ENCODE measurements at places on chromosomes 12 and 14.

- DNase-seq: no peak
Observed at GRCh38 chr12:27672643-27673042, 23.6 kb upstream of the REP15 start.

- DNase-seq: no peak
Observed at GRCh38 chr12:28869197-28869596, 279.9 kb upstream of the FAR2 start.

DNA sequence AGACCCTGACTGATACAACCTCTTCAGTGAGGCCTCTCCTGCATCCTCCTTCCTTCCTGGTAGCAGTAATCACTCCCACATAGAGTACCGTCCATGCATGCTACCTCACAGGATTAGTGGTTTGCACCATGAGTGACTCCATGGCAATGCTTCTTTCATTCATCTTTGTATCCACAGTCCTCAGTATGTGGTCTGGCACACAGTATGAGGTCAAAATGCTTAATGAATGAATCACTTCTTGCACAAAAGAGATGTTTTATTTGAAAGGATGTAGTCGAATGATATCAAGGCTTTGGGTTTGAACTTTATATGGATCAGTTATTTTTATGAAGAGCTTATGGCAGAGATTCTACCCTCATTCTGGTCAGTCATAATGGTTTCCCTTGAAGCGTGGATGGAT, 42.2 kb downstream of the KCNA5 start:
- no peak for DNase-seq

DNA sequence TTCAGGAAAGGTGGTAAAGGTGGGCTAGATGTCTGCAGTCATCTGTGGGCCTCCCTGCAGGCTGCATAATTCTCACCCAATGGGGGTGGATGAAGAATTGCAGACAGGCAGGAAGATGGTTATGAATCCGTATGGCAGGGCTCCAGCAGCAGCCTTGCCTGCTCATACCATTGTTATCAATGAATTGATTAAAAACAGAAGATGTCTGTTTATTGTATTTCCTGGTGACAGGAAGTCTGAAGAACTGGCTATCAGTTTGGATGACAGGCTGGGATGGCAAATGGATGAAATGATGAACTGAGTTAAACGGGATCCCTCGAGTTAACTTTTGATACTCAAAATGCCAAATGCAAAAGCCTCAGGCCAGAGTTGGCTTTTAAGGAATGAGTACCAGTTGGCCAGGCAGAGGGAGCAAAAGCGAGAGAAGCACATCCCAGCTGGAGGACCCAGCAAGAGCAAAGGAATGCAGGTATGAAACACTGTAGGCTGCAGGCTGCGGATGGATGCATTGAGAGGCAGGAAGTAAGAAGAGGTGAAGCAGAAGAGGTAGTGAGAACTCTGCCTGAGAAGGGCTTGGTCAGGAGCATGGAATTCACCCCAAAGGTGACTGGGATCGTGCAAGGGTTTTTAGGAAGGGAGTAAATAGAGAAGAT, 550.0 kb upstream of the TBX3 start:
- no peak for DNase-seq

DNA sequence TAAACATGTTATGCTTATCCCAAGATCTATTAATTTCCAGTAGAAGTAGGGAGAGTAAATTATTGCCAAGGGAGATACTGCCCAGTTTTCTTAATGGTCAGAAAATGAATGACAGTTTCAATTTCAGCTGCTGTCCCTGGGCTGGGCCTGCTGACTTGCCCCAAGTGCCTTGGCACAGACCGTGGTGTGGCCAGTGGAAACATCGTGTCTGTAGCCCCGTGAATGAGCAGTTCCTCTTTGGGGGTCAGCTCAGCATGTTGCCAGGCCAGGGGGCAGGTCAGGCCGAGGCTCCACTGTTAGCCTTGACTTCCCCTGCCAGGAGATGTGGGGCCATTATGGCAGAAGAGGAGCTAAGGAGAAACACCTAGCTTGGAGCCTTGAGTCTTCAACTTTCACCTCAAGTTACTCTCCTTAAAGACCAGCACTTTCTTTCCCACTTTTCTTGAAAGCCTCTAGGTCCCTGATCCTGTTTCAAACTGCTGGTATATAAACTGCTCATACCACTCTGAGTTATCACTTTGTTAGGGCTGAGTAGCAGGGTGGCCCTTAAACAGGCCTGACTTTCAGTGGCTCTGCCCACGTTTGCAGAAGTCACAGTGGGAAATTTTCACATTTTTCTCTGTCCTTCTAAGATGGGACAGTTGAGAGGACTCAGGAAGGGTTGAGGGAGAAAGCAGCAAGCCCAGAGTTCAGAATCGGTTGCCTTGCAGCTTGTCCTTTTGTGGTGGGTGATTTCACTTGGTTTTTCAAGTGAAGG, 73.2 kb downstream of the SUSD6 start:
- DNase-seq: no peak

GRCh38 chr14:75877292-75877691, 104.5 kb downstream of the TGFB3 start:
- DNase-seq: no peak

- DNase-seq: no peak
Observed at GRCh38 chr14:70791971-70792370, 17.3 kb downstream of the MAP3K9 start.

DNA sequence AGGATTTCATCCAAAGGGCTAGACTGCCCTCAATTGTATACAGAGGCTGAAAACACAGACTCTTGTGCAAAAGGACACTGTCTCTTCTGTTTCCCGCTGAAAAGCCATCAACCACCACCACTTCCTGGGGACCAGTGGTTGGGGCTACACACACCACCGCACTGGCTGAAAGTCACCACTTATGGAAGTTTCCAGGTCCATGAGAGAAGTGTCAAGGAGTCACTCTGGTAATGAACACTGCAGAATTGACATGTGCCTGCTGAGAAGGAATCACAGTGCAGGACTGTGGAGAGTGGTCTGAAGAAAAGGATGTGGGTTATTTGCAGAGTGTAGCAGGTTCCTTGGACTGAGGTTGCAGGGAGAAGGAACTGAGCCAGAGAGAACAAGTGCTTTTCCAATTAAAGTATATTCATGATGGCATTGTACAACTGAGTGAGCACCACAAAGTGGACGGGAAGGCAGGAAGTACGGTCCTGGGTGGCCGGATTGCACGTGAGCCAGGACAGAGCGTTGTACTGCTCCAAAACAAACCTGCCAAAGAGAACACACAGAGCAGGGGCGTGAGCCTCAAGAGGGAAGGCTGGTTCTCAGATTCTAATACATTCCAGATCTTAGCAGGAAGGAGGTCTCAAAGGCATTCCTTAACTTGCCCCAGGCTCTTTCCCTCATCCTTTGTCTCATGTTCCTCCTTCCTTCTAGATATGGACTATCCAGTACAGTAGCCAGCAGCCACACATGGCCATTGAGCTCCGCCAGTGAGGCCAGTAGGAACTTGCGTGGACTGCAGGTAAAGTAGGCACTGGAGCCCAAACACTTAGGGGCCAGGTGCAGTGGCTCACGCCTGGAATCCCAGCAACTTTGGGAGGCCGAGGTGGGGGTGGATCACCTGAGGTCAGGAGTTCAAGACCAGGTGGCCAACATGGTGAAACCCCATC, 316.4 kb downstream of the MED13L start:
- DNase-seq: no peak

DNA sequence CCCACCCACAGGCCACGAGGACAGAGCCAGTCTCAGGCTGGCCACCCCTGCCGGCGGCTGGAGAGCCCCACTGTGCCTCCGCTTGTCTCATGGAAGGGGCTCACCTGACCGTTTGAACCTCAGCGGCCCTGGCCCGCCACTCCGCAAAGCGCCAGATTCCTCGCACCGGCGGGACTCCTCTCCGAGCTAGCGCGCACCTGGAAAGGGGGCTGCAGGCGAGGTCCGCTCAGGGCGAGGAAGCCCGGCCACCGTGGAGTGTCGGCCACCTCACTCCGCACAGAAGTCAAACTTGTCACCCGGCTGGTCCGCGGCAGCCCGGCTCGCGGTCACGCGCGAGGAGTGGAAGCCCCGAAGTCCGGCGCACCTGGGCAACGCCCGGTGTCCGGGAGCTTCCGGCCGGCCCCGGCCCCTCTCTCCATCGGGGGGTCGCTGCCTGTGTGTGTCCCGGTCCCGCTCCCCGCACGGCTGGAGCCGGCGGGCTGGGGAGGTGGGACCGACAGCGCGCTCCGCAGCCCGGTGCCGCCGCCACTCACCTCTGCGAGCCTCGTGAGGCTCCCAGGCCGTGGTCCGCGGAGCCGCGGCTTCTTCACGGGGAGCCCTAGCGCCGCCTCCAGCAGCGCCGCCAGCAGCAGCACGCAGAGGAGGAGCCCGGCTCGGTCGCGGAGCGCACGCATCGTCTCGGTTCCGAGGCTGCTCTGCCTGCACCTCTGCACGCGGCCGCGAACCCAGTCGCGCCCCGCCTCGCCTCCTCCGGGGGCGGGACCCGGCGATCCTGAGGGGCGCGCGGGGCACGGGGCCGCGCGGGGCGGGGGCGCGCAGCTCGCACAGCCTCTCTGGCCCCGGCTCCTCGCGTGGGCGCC, at the start of gene ISM2:
Gene ISM2, minus strand, starts transcription at position 697 of the 860 bp plus-strand sequence. Its CDS starts 23 bp downstream, at position 674.
- no peak for DNase-seq

DNA sequence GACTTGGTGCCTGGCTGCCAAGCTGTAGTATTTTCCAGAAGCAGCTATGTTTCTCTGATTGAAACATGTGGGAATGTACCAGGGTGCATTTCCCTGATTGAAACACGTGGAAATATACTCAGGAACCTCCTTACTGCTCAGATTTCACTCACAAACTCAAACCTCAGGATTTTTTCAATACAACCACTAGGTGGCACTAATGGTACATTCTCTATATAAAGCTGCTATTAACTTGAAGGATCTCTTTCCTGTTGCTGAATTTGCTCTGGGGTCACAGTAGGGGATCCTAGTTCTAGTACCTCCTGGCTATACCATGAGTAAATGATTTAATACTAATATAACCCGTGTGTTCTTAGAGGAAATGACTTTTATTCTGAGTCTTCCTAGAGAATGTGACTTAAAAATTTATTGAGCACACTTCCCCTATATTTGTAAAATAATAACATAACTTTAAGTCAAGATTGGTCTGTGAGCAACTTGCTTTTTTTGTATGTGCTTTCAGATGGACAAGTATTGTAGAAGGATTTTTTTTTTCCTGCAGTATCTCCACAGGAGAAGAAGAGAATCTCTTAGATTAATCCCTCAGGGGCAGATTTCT, 173.8 kb upstream of the MIS18BP1 start:
- DNase-seq: peak; percentile 78

DNA sequence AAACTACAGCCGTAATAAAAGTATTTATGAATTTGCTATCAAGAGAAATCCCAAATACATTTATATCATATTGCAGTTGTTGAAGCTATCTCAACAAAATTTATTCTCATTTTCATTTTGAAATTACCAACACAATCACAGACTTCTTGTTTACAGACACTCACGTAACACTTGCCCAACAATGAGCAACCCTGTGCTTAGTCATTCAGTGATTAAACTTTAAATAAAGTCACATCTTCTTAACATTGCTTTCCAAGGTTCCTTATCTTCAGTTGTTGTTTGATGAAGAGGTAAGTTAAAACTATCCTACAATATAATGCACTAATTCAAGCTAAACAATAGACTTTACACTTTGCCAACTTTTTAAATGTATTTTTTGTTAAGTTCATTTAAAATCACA, 601.8 kb downstream of the SLC16A7 start:
- DNase-seq: no peak

- DNase-seq: no peak
Observed at GRCh38 chr14:91774140-91775096, 42.5 kb upstream of the CATSPERB start.

GRCh38 chr14:58637040-58637390, 747 bp upstream of the DACT1 start:
- no peak for DNase-seq

DNA sequence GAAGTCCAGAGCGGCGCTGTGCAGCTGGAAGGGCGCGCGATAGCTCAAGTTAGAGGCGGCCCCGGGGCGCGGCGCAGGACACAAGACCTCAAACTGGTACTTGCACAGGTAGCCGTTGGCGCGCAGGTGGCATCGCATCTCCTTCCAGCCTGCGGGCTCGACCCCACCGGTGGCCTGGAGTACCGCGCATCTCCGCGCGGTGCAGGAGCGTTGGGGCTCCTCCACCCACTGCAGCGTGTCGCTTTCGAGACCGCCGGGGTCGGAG, 553 bp downstream of the CLEC14A start:
- DNase-seq: no peak

- no peak for DNase-seq
Observed at GRCh38 chr14:36773558-36773957, 111.9 kb downstream of the PAX9 start.

DNA sequence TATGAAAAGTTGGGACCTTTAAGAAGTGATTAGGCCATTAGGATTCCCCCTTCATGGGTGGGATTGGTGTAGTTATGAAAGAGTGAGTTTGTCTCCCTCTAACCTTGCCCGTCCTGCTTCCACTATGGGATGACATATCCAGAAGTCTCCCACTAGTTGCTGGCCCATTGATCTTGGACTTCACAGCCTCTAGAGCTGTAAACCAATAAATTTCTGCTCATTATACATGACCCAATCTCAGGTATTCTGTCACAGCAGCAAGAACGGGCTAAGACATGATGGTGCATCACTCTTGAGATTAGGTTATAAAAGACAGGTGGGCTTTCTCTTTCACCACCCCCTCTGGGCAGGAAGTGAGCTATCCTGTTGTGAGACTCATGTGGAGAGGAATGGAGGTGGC, 8.6 kb upstream of the SMOC1 start:
- no peak for DNase-seq

- DNase-seq: no peak
Observed at GRCh38 chr14:80537626-80538025, 326.3 kb upstream of the DIO2 start.

GRCh38 chr12:122471324-122472226, 29.2 kb downstream of the ZCCHC8 start:
- DNase-seq: peak; percentile 33

- DNase-seq: no peak
Observed at GRCh38 chr12:120388691-120389481, 19.9 kb upstream of the MSI1 start.

- no peak for DNase-seq
Observed at GRCh38 chr12:118219772-118220171, 83.8 kb downstream of the PEBP1 start.

DNA sequence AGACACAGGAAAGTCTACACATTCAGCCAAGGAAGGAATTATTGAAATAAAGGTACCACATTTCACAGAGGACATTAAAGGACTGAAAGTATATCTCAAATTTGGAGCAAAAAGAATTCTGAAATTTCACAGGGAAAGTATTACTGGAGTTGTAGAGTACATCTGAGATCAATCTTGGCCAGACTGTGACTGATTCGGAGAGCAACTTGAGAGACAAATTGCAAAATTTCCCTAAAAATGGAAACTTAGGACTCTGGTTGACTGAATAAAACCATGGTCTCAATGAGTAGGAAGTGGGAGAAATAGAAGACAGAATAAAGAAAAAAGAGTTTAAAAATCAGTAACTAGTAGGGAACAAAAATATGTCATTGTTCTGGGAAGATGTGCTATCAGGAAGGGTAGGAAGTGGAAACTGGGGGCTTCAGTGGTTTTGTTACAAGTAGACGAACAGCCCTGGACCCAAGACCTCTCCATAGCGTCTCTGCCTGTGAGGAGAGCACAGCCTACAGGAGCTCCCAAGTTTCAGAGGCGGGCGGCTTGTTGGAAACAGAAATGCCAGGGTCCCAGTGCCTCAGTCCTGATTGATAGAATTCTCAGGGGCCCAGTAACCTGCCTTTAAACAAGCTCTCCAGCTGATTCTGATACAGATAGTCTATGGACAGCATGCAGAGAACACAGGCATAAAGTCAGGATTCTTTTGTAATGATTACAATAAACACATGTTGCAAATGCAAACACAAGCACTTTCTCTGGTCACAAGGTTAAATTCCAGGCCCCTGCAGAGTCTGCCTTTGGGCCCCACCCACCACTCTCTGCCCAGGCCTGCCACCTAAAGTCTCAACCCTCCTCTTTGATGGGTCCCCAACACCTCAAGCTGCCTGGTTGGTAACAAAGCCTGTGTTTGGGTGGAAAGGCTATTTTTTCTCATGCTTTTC, 63.1 kb downstream of the BBS10 start:
- no peak for DNase-seq
